NCI-H446 treated with DMSO at 0.1 percent for 48 hours (cell line): ENCODE measurements at places on chromosomes 1 and 21.

DNA sequence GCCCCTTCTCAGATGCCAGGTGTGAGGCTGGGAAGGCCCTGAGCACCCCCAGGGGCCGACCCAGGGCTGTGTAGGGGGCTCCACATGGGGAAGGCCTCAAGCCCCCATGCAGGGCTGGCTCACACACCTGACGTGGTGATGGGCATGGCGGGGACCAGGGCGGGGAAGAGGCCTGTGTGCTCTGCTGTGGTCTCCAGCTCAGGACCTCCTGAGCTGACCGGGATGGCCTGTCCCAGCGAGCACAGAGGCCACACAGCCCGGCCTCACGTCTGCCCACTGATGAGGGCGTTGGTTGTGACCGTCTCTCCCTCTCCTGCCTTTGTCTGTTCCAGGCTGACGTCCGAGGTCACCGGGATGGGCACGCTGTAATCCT lies 40.2 kb upstream of the COL6A1 start:
- no peak for DNase-seq

DNA sequence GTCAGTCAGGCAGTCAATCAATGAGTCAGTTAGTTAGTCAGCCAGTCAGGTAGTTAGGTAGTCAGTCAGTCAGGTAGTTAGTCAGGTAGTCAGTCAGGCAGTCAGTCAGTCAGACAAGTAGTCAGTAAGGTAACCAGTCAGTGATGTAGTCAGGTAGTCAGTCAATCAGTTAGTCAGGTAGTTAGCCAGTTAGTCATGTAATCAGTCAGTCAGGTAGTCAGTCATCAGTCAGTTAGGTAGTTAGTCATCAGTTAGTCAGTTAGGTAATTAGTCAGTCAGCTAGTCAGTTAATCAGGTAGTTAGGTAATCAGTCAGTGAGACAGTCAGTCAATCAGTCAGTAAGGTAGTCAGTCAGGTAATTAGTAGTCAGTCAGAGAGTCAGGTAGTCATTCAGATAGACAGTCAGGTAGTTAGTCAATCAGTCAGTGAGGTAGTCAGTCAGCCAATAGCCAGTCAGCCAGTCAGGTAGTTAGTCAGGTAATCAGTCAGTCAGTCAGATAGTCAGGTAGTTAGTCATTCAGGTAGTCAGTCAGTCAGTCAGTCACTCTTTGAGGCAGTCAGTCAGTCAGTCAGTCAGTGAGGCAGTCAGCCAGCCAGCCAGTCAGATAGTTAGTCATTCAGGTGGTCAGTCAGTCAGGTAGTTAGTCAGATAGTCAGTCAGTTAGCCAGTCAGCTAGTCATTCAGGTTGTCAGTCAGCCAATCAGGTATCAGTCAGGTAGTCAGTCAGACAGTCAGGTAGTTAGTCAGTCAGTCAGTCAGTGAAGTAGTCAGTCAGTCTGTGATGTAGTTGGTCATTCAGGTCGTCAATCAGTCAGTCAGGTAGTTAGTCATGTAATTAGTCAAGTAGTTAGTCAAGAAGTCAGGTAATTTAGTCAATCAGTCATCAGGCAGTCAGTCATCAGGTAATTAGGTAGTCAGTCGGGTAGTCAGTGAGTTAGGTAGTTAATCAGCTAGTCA lies 15.3 kb downstream of the KRTAP10-1 start:
- DNase-seq, result no peak

GRCh38 chr1:201597551-201598230 lies 58.8 kb downstream of the NAV1 start:
- DNase-seq, result peak; percentile 78

DNA sequence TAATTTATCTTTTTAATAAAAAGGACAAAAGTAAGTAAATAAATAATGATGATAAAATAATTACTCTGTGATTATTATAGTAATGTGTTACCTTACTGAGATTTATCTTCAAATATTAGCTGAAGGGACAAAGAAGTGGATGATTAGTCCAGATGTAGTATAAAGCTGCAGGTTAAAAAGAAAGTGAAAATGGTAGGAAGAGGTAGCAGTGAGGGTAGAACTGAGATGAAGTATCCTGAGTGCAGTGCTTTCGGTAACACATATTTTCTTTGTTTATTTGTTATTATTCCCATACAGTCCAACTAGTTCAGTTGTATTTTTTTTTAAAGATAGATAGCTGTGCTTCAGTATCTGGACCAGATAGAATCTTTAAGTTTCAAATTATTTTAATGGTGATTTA lies 1203.5 kb downstream of the NCAM2 start:
- no peak for DNase-seq

- DNase-seq, result no peak
Observed at GRCh38 chr1:243548516-243548915, 292.7 kb downstream of the SDCCAG8 start.

- DNase-seq, result no peak
Observed at GRCh38 chr1:11701981-11702803, 10.7 kb downstream of the DRAXIN start.

DNA sequence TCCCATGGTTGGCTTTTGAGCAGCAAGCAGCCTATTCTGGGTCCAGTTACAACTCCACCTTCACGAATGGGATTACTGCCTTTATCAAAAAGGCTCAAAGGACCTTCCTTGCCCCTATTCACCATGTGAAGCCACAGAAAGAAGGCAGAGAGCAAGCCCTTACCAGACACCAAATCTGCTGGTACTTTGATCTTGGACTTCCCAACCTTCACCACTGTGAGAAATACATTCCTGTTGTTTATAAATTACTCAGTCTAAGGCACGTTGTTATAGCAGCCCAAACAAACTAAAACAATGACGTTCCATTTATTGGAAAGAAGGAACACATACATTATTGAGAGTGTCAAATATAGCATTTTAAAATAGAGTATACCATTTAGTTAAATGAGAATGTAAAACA lies 1557.9 kb downstream of the PLA2G4A start:
- DNase-seq, result no peak

DNA sequence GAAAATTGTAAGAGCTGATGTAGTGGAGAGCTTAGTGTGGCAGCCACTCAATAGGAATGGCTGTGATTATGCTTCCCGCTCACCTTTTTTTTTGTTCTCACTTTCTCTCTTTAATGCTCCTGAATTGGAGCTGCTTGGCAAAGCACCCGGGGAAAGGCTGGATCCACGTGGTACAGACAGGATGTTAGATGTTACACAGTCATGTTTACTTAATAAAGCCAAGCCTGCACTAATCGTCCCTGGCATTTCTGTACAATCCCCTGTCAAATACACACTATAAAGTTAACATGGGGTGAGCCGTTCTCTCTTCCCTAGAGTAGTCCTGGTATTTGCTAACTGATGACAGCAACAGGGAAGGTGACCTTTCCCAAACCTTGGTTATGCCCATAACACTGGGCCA lies 187.8 kb downstream of the ZSCAN20 start:
- no peak for DNase-seq

DNA sequence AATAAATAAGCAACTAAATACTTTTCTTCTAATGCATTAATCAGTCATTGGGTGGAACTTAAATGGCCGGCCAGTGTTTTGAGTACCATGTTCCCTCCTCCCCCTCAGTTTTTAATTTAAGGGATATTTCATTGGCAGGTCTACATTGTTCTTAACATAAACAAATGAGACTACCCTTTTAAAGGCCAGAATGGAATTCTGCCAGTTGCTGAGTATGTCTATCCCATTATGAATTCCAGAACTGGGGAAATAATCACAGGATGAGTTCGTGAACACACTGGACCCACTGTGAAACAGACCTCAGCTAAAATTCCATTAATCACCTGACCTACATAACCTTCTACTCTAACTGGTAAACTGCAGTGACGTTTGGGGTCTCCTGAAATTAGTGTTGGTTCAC lies 305.5 kb upstream of the PKN2 start:
- DNase-seq, result no peak

DNA sequence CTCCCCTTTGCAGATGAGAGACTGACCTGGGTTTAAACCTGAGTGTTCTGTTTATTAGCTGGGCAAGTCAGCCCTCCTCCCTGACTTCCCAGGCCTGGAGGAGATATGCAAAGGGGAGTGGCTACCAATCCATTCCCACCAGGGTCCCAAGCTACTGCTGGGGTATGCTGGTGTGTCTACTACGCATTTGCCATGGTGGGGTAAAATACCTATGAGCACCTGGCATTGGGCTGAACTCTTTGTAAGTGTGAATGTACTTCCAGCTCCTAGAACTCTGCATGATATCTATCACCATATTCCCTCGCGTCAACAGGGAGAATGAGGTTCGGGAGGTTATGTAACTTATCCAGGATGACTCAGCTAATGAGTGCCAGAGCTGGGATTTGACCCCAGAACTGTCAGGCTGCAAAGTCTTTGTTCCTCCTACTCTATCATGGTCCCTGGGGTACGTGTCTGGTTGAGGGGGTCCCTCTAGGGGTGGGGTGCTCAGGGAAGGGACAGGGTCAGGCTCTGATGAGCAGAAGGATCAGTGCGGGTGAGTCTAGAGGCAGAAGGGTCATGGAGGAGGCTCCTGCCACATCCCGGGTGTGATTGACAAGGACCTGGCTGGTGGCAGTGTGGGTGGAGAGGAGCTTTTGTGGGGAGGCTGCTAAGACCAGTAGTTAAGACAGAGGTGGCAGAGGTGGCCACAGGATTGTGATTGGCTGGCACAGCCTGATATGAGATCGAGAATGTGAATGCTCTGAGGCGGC lies 16.7 kb downstream of the AMPD2 start:
- DNase-seq, result no peak

DNA sequence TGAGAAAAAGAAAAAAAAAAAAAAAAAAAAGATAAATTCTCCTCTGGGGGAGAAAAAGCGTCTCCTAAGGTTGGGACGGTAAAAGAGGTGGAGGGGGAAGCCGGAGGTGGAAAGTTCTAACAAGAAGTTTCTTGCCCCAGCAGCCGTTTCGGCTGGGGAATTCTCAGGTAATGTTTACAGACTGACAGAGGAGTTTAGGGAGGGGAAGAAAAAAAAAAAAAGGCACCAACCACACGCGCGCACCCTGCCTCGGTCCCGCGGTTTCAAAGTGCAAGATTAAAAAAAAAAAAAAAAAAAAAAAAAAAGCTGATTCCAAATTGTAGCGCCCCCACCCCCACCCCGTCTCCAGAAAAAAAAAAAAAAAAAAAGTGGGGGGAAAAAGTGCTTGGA lies 504 bp downstream of the DHRS3 start:
- no peak for DNase-seq

GRCh38 chr1:221631556-221631955 lies 110.3 kb downstream of the DUSP10 start:
- no peak for DNase-seq

DNA sequence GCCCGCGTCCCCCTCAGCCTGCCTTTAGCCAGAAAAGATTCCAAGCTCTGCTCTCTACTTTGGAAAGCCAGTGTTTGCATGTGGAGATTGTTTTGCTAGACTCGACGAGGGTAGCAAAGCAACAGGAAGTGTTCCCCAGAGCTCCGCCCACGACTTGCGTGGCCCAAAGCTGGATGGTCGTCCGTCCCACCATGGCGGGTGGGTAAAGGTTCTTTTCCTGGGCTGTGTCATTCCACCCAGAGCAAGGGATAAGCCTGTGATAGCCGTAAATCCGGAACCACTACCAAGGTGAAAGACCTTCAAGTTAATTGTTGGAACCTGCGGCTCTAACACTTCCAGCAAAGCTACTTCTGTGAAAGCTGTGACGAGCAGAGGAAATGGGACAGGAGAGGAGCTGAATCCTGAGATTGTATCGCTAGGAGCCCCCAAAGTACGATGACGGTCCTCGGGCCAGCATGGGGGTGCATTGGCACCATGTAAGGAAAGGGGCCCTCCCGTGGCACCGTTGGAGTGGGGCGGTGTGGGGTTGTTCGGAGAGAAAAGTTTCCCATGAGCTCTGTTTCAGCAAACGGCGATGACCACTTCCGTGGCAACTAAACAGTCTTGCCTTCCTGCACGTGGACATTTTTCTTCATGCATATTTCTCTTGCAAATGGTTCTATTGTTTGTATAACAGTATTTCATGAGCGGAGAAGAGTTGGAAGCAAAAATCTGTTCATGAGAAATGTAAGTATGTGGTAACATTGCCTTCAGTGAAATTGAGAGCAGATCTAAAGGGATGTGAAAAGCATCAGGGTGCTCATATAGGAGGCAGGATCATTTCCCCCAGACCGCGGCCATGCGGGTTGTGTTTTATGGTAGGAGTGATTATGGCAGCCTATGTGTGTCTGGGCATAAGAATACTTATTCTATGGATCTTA lies 8.4 kb downstream of the MX2 start:
- DNase-seq, result no peak

GRCh38 chr1:6123083-6123482 lies 57.0 kb downstream of the CHD5 start:
- no peak for DNase-seq

DNA sequence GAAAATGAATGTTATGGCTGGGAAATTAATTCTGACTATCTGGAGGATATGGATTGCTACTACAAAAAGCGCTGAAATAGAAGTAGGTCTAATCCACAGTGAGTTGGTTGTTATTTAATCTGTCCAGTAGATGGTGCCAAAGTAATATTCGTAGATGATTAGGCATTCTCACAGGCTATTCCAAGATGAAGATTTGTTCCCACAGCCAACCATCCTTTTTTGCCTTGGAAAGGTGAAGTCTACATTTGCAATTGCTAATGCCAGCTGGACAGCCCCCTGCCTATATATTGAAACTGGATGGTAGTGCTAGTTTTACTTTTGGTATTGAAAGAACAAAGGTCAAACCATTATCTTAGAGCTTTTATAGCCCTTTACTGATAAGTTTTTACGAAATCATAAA lies 43.8 kb downstream of the RBM11 start:
- peak; percentile 19 for DNase-seq

- DNase-seq, result no peak
Observed at GRCh38 chr1:111475701-111476100, 1.9 kb downstream of the C1orf162 start.
